Upper lobe of left lung (tissue), 6 donors: ENCODE measurements at places on chromosomes 4 and X. TPM values are rescaled to one million over a fixed set of nuclear protein-coding genes. Genes with fewer than 3 reads are reported as not detected.

Gene DMP1
- not detected for total RNA-seq

Gene EPHA5
- total RNA-seq, result not detected

Gene ADAM29
- not detected for total RNA-seq

DNA sequence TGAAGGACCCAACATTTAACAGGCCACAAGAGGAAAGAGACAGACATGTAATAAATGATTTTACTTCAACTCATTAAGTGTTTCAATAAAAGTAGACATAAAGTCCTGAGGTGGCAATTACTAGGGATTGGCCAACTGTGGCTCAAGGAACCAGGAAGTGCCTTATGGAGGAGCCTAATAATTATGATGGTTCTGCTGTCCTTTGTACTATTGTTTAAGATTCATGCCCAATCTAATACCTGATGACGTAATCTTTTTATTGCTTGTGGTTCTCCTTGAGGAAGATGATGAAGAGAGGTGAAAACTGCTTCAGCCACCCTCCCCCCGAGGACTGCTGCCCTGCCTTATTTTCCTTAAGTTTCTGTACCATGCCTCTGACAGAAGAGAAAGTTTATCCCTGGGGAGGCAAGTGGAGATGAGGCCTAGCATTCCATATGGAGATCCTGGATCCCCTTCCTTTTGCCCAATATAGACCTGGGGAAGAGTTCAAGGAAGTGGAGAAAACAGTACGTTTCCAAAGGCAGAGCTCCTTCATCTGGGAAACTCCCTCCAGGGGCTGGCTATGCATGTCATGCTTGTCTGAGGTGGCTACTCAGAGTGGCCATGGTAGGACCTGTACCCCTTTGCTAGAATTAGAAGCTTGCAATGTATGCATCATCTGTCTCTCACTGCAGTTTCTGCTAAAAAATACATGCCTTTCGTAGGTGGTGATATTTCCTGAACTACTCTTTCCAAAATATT is 56.8 kb upstream of the FAT1 start:
- no peaks in the 10 kb centered on the region for H3K4me1 ChIP-seq
- H3K36me3 ChIP-seq, result no peaks in the 10 kb centered on the region
- DNase-seq, result no peak
- no peaks in the 10 kb centered on the region for H3K27me3 ChIP-seq
- no peak overlapping the region for H3K27ac ChIP-seq

- DNase-seq, result no peak
- H3K27ac ChIP-seq, result no peak overlapping the region
- no peaks in the 10 kb centered on the region for H3K36me3 ChIP-seq
- H3K27me3 ChIP-seq, result no peaks in the 10 kb centered on the region
- no peaks in the 10 kb centered on the region for H3K4me1 ChIP-seq
Measured at GRCh38 chr4:73311428-73311827, 52.8 kb upstream of the ANKRD17 start.

DNA sequence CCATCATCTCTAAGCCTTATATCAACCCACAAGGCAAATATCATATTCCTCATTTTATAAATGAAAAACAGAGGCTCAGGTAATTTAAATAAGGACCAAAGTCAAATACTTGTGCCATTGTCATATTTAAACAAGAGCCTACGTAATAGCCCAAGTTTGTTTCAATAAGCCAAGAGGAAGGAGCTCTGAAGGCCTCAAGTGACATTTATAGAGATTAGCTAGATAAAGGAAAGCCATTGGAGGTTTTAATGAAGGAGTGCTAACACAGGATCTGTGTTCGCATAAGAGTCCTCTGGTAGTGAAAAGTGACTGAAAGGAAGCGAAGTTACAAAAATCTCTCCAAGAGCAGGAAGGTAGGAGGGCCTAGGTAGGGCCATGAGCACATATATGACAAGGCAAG is 384.9 kb upstream of the NOCT start:
- no peaks in the 10 kb centered on the region for H3K36me3 ChIP-seq
- no peak overlapping the region for H3K4me3 ChIP-seq
- H3K27me3 ChIP-seq, result no peaks in the 10 kb centered on the region
- H3K27ac ChIP-seq, result no peak overlapping the region
- no peak for DNase-seq

DNA sequence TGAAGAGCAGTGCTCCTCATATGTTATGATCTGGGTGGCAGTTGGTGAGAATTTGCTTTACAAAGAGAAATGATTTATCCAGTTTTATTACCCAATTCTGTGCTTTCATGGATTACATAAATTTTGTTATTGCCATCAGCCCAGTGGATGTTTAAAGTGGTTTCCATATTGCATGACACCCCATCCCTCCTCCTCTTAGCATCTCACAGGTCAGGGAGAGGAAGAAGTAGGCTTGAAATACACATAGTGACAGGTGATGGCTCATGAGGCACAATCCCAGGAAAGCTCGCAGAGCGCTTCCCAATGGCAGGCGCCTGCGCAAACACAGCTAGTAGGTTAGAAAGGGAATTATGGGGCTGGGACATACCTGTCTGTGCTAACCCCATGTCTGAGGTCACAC is 47.7 kb upstream of the GATB start:
- no peak overlapping the region for H3K27ac ChIP-seq
- H3K36me3 ChIP-seq, result no peaks in the 10 kb centered on the region
- H3K4me1 ChIP-seq, result no peaks in the 10 kb centered on the region
- no peak for DNase-seq
- H3K4me3 ChIP-seq, result no peak overlapping the region
- H3K27me3 ChIP-seq, result no peaks in the 10 kb centered on the region

DNA sequence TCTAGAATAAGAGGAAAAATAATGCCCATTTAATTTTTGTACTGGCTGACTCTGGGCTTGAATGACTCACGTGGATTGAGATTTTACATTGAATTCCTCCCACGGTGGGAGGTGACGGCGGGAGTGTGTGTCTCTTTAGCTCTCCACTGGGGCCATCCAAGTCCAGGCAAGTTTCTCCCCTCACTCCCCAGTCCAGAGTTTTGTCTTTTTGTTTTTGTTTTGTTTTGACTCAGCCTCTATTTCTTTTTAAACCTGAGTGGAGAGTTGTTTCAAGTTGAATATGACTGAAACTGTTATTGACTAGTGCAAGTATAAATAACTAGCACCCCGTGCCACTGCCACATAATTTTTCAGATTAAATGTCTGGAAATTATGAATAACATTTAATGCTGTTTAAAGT is 13.6 kb downstream of the CHST7 start:
- no peak overlapping the region for H3K27ac ChIP-seq
- DNase-seq, result no peak

DNA sequence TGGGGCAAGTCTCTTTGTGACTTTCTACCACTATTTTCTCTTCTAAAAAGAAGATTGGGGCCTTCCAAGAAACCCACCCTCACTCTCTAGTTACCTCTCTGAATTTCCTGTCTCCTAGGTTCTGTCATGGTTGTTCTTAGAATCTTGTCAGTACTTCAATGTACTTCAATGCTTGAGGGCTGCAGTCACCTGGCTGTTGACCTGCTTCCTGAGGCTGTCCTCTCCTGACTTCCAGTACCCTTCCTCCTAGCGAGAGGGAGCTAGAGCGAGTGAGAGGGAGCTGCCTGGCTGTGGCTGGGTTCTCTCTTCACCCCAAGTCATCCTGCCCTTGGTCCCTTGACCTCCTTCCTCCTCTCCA is 17.7 kb downstream of the CD99L2 start:
- no peaks in the 10 kb centered on the region for H3K27me3 ChIP-seq
- no peaks in the 10 kb centered on the region for H3K4me1 ChIP-seq
- H3K4me3 ChIP-seq, result no peak overlapping the region
- no peak overlapping the region for H3K27ac ChIP-seq

DNA sequence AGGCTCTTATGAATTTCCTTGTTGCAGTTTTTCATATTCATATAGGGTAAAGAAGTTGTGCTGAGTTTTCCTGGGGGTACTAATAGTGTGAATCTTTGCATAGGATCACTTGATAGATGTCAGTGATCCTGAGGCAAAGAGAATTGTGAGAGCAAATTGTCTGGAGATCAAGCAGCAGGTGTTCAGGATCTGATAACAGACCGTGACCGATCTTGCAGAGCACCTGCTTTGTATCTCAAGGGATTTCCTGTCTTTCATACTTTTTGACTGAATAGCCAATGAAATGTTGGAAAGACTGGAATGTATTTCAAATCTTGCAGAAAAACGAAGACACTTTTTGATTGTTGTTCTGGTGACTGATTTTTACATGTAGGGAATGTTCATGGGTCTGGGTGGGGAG is 914.5 kb downstream of the STIM2 start:
- H3K4me1 ChIP-seq, result no peaks in the 10 kb centered on the region
- no peak for DNase-seq
- no peak overlapping the region for H3K27ac ChIP-seq
- no peak overlapping the region for H3K4me3 ChIP-seq
